Activated naive CD4-positive, alpha-beta T cell treated with anti-CD3 and anti-CD28 coated beads, Interleukin-2, amount 50 U/mL, for 72 hours (primary cell): ENCODE measurements at places on chromosomes 7 and 10. TPM values are rescaled to one million over a fixed set of nuclear protein-coding genes. Genes with fewer than 3 reads are reported as not detected.

The GPR141 gene
- not detected for total RNA-seq

The FAM13C gene
- not detected for total RNA-seq

The PPP1R17 gene
- total RNA-seq: not detected

The FAM131B gene
- 0.77 TPM for total RNA-seq

The CARD11 gene
- total RNA-seq: 83.3 TPM

The BHLHA15 gene
- total RNA-seq: not detected

The INSYN2A gene
- total RNA-seq: not detected

The OLAH gene
- total RNA-seq: 0.87 TPM

The DGKI gene
- 0.71 TPM for total RNA-seq

The ITPRID1 gene
- total RNA-seq: not detected

The CCDC3 gene
- total RNA-seq: 0.19 TPM

The PRTFDC1 gene
- total RNA-seq: 1.1 TPM

The PTPRE gene
- total RNA-seq: 55.5 TPM

The BPGM gene
- total RNA-seq: 28.6 TPM

The MSMB gene
- not detected for total RNA-seq

The ZNF467 gene
- 0.25 TPM for total RNA-seq

The CFAP43 gene
- 0.19 TPM for total RNA-seq

The NUTM2A gene
- total RNA-seq: 0.23 TPM

The SPDYE8 gene
- not detected for total RNA-seq

The ADCYAP1R1 gene
- not detected for total RNA-seq

The HTRA1 gene
- not detected for total RNA-seq

The GRM3 gene
- total RNA-seq: not detected

The GIMAP5 gene
- 73.1 TPM for total RNA-seq

The ATRNL1 gene
- 0.62 TPM for total RNA-seq

The TUBAL3 gene
- not detected for total RNA-seq

The PDE1C gene
- not detected for total RNA-seq

The AZGP1 gene
- not detected for total RNA-seq
